ENCODE measurements at places on chromosomes 16 and 17. TPM values are rescaled to one million over a fixed set of nuclear protein-coding genes. Genes with fewer than 3 reads are reported as not detected.

DNA sequence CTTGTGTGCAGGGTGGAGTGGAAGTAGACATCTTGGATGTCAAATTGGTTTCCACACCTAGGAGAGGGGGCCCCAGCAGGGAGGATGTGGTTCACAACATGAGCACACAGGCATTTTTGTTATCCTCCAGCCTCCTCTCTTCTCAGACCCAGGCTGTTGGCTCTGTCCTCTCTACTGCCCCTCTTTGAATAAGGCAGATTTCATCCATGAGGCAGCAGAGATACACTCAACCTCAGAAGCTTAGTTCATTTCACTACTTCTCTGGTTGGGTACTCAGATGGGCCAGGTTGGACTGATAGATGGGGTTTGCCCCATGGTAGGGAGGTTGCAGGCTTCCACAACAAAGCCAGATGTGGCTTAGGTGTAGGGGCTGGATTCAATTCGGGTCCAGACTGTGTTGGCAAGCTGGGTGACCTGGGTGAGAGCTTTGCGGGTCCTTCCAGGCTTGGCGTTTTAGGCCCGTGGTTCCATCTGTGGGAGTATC is 22.2 kb upstream of the NFATC3 start:
- DNase-seq = no peak

GRCh38 chr16:85401370-85401916 is 211.7 kb upstream of the GSE1 start:
- DNase-seq = no peak

GRCh38 chr16:2226245-2226793 is 2.9 kb downstream of the E4F1 start:
- DNase-seq = peak; percentile 18

GRCh38 chr16:2115591-2115973 is 20.1 kb downstream of the PKD1 start:
- no peak for DNase-seq

DNA sequence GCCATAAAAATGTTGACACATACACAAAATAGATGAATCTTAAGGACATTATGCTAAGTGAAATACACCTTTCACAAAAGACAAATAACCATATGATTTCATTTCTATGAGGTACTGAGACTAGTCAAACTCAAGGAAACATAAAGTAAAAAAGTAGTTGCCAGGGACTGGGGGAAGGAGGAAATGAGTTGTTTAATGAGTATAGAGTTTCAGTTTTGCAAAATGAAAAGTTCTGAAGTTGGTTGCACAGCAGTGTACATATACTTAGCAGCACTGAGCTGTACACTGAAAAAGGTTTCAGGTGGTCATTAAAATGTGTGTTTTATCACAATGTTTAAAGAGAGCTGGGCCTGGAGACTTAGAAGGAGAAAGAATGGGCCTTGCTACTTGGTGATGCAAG is 4.7 kb upstream of the SLC13A2 start:
- DNase-seq = no peak

DNA sequence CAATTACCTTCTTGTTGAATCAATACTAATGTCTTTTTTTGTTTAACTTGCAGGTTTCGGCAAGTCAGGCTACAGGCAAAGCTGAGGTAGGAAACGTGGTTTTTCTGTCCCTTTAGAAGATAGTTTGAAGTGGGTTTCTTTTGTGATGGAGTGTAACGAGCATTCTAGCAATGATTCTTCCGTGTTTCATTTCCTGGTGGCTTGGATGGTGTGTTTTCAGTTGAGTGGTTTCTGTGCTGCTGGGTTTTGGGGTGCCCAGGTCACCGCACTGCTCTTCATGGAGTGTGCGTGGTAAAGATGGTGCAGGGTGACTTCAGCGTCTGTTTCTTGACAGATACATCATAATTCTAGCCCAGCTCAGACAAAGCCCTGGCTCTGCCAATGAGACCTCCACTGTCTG is 769.7 kb upstream of the EEF2KMT start:
- no peak for DNase-seq

DNA sequence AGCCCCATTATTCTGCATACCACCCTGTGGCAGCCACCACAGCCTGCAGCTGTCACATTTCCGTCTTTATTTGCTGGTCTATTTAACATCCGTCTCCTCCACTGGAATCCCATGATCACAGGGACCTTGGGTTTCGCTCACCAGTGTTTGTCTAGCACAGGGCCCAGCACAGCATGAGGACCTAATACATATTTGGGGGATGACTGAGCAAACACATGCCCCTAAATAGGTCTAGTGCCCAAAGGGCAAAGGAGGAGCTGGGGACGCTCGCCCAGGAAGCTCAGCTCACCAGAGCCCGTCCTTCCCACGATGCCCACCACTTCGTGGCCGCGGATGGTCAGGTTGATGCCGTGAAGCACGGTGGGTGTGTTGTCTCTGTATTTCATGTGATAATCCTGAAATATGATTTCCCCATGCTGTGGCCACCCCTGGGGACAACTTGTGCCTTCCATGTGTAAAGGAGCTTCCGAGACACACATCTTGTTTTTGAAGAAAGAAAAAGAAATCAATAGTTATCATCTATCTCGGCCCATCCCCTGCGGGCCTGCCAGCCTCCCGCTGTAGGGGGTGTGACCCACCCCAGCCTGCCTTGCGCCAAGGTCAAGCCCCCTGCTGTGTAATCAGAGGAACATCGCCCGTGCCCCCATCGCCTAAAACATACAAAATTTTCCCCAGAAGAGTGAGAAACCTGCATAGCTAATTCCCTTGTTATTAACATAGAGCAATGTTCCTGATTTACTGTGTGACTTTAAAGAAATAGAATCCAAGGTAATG is 21.0 kb upstream of the ABCC12 start:
- DNase-seq = no peak

- no peak for DNase-seq
Observed at GRCh38 chr17:3972281-3972731, 8.1 kb upstream of the ATP2A3 start.

Gene KRT222
- 1.7 TPM for total RNA-seq

Gene CD300LB
- not detected for total RNA-seq

Gene PIK3R5
- not detected for total RNA-seq

Gene SLC52A1
- 0.55 TPM for total RNA-seq
